PC-3 (cell line): ENCODE measurements at places on chromosomes 16 and 17. TPM values are rescaled to one million over a fixed set of nuclear protein-coding genes. Genes with fewer than 3 reads are reported as not detected.

KCNH4 gene
- not detected in 2 replicates for total RNA-seq

RAB11FIP4 gene
- total RNA-seq = 4.2 and 4.5 TPM in 2 replicates

NAGS gene
- total RNA-seq = 13.5 and 14.3 TPM in 2 replicates

ACSF3 gene
- 33.5 and 42.6 TPM in 2 replicates for total RNA-seq

KRT33A gene
- not detected in 2 replicates for total RNA-seq

- H3K4me3 ChIP-seq = no peak overlapping the region
- H3K4me1 ChIP-seq = peaks cover 12% of the 10 kb centered on the region
- H3K27me3 ChIP-seq = no peaks in the 10 kb centered on the region
- no peak overlapping the region for H3K27ac ChIP-seq
- H3K36me3 ChIP-seq = peaks cover 45% of the 10 kb centered on the region
- no peak for DNase-seq
These were observed 15.9 kb downstream of the PLD6 start for GRCh38 chr17:17190188-17190587.

DNA sequence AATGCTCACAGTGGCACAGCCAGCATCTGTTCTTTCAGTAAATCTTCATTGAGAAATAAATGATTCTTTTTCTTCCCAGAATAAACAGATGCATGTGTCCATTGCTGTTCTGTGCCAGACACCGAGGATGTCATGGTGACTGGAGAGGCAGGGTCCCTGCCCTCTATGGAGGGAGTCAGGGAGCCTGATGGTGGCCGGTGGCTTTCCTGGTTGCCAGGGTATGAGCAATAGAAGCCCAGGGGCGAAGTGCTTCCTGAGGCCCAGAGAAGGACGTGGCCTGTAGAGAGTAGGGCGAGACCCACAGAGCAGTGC lies 29.9 kb upstream of the NUDT16L1 start:
- no peaks in the 10 kb centered on the region; the same call in 1 of the 2 replicates for H3K4me1 ChIP-seq
- peaks cover 3% of the 10 kb centered on the region for H3K36me3 ChIP-seq
- DNase-seq = no peak
- H3K27me3 ChIP-seq = no peaks in the 10 kb centered on the region

GRCh38 chr17:51846566-51846965 lies 311.9 kb downstream of the CA10 start:
- no peak for DNase-seq
- H3K36me3 ChIP-seq = no peaks in the 10 kb centered on the region
- H3K27ac ChIP-seq = no peak overlapping the region
- H3K4me1 ChIP-seq = peaks cover 23% of the 10 kb centered on the region
